ENCODE measurements at places on chromosomes 7 and 10.

DNA sequence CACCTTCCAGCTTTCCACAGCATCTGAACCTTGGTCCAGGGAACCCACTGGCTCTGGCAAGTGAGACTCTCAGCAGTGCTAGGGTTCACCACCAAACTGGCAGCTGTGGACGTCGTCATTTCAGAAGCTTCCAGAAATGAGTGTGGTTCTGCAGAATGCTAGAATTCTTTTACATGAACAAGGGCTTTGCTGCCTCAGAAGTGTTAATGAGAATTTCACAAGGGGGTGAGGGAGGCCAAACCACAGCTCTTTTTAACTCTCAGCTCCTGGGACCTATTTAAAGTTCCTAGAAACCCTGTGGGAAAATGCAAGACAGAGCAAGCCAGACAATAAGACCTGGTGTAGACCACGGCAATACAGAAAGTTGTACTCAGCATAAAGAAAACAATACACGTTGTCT, 129.3 kb upstream of the BET1 start:
- DNase-seq = no peak

DNA sequence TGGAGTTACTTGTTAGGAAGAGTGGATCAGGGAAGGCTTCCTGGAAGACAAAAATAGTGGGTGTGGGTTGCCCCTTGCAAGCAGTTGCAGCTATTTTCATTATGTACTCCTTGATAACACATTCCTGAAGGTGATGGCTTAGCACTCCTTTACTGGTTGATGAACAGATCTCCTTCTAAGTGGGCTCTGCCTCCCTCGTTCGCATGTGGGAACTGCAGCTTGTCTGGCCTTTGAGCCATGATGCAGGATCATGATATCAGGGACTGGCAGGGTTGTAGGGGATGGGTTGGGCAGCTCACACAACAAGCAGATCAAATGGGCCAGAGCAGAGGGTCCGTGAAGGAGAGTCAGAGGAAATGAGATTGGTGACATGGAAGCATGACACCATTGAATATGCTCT, 28.8 kb upstream of the LRRC4 start:
- DNase-seq = no peak

- no peak for DNase-seq
Observed at GRCh38 chr10:32618482-32618881, 172.5 kb downstream of the CCDC7 start.

DNA sequence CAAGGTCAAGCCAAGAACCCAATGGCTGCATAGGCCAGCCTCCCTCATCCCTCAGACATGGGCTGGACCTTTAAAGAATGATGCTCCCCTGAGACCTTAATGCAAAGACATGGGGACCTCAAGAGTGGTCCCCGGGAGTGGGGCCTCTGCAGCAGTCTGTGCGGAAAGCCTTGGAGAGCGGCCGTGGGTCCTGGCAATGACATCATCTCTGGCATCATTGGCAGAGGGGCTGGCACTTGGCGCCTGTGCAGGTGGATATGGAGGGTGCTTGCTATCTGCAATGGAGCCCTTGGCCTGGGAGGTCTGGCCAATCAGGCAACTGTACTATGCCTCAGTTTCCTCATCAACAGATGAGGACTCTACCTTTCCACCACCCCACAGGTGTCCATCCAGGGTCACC, 365.5 kb upstream of the MKI67 start:
- DNase-seq = no peak

- DNase-seq = no peak
Observed at GRCh38 chr7:92763636-92764423, 72.5 kb downstream of the CDK6 start.

GRCh38 chr10:8912108-8912507, 857.6 kb downstream of the GATA3 start:
- no peak for DNase-seq

DNA sequence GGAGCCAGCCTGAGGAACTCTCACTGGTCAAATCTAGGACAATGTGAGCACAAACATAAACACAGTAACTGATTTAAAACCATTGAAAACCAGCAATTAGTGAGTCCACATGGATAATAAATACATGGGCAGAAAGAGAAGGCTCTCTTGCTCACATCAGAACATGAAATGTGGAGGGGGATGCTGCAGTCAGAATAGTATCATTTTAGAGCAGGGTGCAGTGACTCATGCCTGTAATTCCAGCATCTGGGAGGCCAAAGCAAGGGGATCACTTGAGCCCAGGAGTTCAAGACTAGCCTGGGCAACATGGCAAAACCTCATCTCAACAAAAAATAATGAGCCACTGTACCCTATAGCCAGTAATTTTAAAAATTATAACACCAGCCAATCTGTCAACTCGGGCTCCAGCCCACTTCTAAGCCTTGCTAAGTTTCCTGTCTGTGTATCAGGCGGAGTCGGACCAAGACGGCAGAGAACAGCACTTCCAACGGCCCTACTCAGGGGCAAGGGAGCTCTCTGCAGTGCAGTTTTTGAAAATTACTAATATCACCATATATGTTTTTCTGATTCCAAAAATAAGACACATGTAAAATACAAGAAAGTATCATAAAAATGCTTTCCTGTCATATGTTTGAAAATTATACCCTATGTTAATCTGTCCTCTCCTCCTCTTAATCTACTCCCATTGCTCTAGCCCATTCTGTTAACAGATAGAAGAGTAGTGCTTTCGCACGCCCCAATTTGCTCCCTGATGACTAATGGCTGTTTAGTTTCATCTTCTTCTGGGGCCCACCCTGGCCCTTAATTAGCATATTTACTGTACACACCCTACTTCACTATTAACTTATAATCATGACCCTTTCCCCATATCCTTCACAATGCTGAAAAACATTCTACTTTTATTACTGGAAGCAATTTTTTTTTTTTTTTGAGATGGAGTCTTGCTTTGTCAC, 17.1 kb downstream of the URGCP start:
- no peak for DNase-seq

DNA sequence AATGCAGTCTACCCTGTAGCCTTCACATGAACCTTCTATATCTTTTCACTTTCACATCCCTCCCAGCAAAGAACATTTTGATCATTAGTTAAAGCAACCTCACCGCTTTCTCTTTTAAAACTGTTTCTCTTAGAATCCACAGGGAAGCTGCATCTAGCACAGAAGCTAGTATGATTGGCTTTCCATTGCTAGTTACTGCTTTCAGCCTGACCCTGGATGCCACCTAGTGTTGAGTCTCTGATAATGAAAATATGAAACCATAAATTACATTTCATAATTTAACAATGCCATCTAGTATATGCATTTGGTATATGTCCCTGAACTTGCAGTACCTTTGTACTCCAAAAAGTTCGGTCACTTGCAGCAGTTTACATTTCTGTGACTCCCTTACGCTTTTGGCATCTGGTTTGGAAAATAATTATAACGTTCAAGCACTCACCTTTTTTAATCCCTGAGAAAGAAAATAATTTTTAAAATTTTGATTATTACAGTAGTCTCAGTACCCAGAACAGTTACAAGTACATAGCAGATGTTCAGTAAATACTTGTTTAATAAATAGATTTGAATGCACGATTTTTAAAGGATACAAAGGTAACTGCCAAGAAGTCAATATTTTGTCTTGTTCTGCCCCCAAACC, 22.7 kb downstream of the CISD1 start:
- DNase-seq = no peak

Data from activated T-cell treated with anti-CD3 and anti-CD28 coated beads for 48 hours (primary cell).